Activated T-cell treated with anti-CD3 and anti-CD28 coated beads, Interleukin-2, amount 50 U/mL, for 4 hours (primary cell): ENCODE measurements at places on chromosomes 3 and 15. TPM values are rescaled to one million over a fixed set of nuclear protein-coding genes. Genes with fewer than 3 reads are reported as not detected.

- DNase-seq: no peak
Observed at GRCh38 chr3:14561051-14561960, 21.2 kb upstream of the GRIP2 start.

The BOC gene
- 0.35 TPM for total RNA-seq

The SLC28A2 gene
- total RNA-seq: not detected

DNA sequence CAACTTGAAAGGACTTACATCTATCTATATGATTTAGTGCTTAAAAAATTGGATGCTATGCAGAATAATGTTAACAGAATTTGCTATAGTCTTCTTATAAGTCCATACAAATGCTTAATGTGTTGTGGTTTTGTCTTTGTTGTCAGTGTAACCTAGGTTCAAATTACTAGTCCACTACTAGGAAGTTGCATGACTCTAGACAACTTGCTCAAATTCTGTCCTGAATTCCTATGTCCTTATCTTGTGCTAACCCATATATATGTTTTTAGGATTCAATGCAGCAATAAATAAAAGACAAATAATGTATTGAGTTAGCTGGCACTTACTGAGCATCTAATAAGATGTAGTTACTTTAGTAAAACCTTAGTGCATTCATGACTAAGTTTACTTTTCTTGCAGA, 276.5 kb upstream of the KCNMB2 start:
- no peak for DNase-seq

The PLA2G4E gene
- total RNA-seq: not detected

The FAM174B gene
- total RNA-seq: 3.6 TPM

DNA sequence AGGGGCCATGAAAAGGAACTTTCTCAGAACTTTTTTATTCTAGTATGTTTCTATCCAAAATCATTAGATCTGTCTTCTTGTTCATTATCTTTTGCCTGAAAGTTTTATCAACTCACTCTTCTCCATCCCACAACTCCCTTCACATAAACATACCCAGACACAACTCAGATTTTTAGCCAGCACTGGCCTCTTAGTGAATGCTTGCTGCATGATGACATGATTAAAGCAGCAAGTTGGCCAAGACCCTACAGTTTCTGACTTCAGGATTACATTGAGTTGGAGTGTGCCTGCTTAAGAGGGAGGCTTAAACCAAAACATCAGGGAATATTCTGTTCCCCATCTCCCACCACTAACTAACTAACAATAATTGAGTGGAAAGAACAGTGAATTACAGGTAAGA, 38.1 kb downstream of the PLSCR2 start:
- no peak for DNase-seq

DNA sequence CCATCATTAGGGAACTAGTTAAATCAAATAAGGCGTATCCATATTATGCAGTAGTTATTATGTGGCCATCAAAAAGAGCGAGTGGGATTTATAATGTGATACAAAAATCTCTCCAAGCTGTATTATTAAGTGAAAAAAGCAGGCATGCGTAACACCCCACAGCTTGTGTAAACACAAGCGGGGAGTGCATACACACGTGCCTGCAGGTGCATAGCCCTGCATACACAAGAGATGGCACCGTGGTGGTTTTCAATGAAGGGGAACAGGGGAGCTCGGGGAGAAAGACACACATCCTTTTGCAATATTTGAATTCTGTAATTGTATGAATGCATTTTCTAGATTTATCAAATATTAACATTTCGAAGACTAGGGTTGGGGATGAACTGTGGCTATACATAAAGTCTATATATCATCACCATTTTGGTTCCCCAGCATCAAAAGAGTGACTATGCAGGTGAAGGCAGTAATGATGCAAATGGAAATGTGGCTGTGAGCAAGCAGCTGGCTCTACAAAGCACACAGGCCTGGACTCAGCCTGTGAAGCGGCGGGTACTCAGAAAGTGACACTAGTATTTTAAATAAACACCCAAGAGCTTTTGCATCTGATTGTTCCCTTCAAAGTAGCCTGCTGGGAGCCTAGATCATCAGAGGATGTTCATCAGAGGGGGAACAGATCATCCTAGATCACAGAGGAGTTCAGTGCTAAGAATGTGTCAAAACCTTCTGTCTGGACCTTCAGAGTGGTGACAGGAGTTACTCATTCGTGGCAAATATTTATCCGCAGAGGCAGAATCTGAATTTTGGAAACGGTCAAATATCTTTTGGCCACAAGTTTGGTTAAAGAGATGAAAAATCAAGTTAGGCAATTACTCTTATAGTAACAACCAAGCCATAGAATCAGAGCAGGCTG, 9.4 kb upstream of the KIF7 start:
- no peak for DNase-seq

The GOLGA8T gene
- not detected for total RNA-seq

DNA sequence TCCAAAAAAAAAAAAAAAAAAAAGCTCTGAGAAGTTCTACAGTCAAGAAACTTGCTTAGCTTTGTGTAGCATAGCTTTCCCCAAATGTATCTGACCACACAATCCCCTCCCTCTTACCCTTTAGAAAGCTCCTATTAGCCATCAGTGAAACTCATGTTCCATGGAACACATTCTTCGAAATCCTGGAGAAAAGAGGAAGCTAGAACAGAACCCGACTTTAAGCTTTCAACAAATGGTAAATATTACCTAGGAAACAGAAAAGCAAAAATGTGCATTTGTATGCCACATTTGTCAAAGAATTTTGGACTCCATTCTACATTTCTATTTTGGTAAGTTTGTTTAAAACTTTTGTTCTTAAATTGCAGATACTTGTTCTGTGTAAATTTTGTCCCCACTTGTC, 17.4 kb upstream of the CRTC3 start:
- DNase-seq: no peak

The APBA2 gene
- 11.0 TPM for total RNA-seq

DNA sequence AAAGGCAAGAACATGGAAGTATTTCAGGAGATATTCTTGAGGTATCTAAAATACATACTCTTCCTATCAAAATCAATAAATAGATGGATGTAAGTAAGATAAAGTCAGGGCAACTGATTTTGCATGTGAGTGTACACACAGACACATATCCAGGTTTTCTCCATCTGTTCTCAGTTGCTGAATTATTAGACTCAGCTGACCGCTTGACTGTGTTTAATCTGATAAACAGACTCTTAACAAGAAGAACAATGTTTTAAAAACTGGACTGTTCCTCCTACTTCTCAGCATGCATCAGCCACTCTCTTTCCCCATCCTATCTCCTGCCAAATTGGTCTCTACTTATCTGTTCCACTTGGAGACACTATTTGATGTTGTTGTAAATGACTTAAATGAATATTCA, 73.5 kb downstream of the GOLGA8G start:
- no peak for DNase-seq

DNA sequence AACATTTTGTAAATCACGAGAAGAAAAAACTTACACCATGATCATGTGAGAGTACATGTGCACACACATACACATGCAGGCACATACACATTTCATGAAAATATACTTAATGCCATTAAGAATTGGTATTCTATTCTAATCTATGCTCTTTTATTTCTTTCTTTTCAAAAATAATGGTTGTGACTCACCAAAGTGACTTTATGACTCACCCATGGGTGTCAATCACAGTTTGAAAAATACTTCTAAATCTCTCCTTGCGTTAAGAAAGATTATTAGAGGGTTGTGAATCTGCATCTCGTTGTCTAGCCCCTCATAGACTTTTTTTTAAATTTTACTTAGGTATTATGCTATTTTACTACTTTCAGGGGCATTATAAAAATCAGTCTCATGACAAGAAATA, 254.2 kb downstream of the TUSC7 start:
- no peak for DNase-seq

DNA sequence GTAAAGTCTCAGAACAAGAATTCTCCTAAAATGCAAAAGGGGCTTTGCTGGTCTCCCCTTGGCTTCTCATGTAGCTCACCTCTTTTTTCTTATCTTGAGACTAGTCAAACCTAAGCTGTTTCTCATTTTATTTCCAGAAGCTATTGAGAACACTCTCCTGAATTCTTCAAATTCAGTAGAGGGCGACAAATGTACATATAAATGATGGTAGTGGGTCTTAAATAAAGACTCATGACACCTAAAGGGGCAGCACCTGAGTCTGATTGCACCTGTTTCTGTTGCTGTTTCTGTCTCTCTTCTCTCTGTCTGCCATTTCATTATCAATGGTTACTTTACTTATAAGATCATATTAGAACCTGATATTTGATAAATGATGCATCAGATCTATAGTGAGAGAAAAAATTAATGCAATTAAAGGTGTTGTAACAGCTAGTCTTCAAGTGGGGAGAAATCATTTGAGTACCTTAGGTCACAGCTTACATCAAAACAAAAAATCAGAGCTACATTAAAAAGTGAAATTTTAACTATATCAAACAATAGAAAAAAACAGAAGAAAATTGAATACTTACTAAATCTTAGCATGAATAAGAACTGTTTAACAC, 7.0 kb downstream of the ADIPOQ start:
- DNase-seq: no peak

DNA sequence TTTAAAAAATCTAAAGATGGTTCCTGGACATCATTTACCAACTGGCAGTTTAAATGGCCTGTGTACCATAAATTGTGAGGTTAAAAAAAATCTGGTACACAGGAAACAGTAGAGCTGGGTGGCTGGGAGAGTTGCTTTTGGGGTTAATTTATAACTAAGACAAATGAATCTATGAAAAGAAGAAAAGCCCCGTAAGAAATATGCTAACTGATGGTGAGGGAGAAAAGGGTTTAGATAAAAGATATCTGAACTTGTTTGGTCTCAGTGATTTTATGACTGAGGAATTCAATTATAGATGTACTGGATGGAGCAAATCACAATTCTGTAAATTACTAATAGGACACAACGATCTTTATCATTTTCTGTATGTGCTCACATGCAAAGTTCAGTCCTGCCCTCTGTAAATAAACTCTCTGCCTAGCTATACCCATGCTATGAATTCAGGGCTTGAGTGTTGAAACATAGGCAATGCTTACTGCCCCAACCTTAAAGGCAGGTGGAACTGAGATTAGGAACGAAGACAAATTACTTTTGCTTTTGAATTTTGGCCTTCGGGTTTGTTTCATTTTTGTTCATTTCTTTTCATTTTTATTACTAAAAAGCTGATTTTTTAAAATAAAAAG, 28.0 kb downstream of the PPARG start:
- no peak for DNase-seq

GRCh38 chr3:100105501-100105900, 8.8 kb downstream of the FILIP1L start:
- DNase-seq: no peak

GRCh38 chr3:6172871-6173642, 687.9 kb upstream of the GRM7 start:
- no peak for DNase-seq
